CD4-positive, alpha-beta T cell treated with Interleukin-2 at 100 ng/mL for 4 hours (primary cell): ENCODE measurements at places on chromosomes 5 and 9.

GRCh38 chr5:7592910-7593309, 197.0 kb downstream of the ADCY2 start:
- no peak for DNase-seq

DNA sequence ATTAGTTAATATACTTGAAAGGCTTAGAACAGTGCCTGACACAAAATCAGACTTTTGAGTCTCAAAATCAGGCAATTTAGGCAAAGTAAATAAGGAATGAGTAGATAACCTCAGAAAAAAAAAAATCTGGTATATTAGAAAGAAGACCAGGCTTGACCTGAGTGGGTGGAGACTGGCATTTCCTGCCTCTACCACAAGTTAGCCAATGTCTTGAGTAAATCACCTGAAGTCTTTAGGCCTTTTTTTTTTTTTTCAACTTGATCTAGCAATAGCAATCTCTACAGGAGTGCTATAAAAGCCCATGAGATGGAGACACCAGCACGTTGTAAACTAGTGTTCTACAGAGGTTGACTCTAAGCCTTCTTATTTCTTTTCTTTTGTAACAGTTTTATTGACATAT, 104.2 kb upstream of the RASEF start:
- no peak for DNase-seq

GRCh38 chr5:658103-658502, 35.0 kb downstream of the TPPP start:
- DNase-seq = no peak

DNA sequence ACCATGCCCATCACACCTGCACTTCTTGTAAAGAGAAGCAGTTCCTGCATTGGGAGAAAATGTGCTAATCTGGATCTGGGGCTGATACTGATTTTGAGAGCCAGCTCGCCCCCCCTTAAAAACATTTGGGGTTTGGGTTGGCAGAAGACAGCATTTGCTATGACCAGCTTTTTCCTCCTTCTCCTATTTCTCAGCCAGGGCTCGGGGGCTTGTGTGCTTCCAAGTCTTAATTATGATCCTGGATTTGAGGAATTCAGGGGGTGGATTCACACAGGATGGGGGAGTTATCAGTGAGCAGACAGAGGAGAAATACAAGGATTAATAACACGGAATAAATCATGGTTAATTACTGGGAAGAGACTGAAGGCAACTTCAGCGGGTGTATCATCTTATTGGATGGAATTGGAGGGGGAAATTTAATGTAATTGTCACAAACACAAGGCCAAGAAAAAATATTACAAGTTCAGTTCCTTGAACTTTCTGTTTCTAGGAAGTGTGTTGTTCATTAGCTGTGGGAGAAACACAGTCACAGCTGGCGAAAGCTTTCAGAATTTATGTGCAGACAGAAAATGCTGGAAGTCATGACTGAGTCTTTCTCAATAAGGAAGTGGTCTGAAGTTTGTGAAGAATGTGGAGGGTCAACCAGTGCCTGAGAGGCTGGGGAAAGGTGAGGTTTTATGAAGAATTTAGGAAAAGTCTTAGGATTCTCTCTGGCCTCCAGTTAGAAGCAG, 15.3 kb downstream of the C9orf152 start:
- no peak for DNase-seq

- DNase-seq = no peak
Measured at GRCh38 chr5:117487556-117487955, 912.9 kb upstream of the SEMA6A start.

- DNase-seq = peak; percentile 7
Measured at GRCh38 chr5:122999947-123000563, 36.5 kb downstream of the PPIC start.

DNA sequence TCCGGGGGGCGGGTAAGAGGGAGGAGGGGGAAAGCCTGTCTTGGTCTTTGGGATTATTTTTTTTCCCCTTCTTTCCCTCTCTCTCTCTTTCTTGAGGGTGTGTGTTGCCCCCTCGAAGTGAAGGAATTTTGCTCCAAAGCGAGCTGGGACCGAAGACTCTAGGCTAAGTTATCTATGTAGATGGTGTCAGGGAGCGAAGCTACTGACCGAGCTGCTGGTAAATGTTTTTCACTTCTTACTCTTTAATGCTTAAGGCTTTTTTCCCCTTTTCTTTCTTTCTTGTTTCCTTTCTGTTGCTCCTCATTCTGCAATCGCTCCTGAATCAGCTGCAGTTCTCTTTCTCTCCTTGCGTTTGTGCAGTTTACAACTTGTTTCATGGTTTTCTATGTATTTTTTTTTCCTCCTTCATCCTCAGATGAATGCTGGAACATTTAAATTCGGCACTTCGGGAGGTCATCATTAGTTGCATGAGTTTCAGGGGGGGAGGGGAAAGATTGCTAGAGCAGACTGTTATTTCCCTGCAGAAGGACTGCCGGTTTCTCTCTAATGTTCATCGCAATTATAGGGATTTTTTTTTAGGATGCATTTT, 1312.0 kb upstream of the WWC1 start:
- DNase-seq = no peak

- no peak for DNase-seq
Measured at GRCh38 chr5:108421713-108422112, 39.8 kb upstream of the FBXL17 start.

GRCh38 chr5:1324301-1324700, 20.6 kb downstream of the CLPTM1L start:
- no peak for DNase-seq

- DNase-seq = no peak
Measured at GRCh38 chr9:84229191-84229590, 111.4 kb downstream of the SLC28A3 start.

GRCh38 chr5:103617913-103618312, 55.3 kb upstream of the NUDT12 start:
- DNase-seq = no peak

DNA sequence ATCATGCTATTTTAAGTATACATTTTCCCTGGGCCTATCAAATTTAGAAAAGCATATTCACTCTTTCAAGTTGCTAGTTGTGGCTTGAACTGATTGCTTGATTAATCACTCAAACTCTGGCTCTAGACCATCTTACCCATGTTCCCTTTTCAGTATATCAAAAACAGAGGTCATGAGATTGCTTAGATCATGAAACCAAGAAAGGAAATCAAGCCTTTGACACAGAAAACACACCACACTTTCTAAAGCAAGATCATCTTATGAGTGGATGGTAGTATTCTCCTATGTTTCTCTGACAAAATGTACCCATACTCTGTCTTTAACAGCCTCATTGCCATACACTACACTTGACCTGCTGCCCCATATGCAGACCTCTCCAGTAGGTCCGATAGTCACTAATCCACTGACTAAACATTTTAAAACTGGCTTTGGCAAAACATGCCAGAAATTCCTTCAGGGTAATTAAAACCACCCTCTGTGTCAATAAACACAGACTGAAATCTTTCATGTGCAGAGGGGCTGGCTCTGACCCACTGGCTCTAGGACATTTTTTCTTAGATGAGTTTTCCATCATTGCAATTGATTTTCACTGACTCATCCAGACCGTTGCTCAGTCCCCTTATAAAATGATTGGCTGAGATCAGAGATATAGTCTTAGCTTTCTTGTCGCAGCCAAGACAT, 18.2 kb downstream of the PPP2R2B start:
- no peak for DNase-seq

DNA sequence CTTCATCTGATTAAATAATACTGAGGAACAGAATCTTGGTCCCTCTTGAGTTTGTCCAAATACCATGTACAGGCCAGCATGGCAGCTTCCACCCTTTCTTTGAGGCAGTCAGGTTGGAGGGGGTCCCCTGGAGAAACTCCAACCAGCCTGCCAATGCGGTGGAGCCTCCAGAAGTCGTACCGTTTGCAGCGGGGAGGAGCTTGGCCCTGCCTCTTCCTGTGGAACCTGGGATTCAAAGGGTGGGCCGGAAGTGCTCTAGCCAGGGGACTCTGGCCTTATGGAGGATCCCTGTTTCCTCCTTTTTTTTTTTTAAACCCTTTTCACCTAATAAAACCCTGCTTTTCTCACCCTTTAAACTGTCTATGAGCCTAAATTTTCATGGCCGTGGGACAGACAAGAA, 216.3 kb upstream of the ZNF608 start:
- no peak for DNase-seq

DNA sequence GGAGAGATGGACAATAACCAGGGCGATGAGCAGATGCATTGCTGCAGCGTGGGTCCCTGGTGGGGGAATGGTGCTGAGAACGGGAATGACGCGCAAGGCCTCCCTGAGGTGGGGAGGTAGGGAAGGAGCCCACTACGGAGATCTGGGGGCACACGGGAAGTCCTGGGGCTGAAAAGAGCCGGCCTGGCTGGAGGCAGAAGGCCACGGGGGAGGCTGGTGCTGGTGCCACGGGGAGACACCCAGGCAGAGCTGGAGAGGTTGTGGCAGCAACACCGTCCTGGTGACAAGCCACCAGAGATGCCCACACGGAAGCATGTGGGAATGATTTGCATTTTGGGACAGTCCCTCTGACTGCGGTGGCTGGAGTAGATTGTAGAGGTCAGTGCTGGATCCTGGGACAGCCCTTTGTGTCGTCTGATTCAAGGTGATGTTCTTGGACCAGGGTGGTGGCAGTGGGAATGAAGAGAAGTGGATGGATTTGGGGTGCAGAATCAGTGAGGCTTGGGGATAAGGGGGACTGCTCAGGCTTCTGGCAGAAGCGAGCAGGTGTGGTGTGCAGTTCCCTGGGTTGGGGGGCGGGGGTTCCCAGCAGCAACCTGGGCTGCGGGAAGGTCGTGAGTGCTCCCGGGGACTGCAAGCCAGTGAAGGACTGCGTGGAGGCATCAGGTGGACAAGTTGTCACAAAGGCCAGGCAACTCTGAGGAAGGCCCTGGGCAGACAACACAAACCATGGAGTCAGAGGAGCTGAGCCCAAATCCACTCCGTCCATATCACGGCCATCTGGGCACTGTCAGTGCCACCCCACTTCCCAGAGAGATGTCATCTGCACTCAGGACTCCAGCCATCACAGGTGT, 25.2 kb upstream of the CNOT6 start:
- DNase-seq = no peak

DNA sequence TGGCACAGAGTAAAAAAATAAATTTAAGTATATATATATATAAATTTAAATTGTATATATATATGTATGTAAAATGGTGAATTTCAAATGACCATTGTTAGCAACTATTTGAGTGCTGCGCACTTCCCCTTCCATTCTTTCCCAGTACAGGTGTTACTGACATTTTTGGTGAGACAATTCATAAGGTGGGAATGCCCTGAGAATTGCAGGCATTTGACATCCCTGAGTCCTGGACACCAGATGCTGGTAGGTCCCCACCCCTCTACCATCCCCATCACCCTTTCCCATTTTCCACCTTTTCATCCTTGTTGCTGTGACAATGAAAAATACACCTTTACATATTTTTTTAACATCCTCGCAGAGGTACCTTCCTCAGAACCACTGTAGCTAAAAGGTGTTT, 91.6 kb downstream of the SLC1A3 start:
- DNase-seq = no peak

- no peak for DNase-seq
Measured at GRCh38 chr9:68721666-68722330, 16.8 kb downstream of the PIP5K1B start.

DNA sequence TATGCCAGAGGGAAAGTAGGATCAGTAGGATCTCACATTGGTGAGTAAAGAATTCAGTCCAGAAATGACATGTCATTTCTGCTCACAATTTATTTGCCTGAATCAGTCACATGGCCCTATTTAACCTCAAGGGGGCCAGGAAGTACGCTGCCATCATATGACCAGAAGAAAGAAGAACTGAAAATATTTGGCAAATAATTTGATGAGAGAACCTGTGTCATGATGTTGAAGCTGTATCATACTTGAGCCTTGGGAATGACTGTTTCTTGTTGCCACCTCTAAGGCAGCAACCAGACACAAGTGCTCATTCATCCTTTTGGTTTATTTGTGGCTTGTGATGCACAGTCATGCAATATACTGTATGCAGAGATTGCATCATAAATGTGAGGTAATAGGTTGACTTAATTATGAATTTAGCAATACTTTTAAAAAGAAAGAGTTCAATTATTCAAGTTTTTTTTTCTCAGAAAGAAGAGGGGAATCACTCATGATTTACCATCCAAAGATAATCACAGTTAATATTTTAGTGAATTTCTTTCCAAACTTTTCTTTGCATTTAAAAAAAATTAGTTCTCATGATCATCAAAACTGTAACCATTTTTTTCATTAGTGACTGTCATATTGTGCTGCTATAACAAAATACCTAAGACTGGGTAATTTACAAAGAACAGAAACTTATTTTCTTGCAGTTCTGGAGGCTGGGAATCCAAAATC, 8.2 kb upstream of the ZFYVE16 start:
- peak; percentile 3 for DNase-seq

DNA sequence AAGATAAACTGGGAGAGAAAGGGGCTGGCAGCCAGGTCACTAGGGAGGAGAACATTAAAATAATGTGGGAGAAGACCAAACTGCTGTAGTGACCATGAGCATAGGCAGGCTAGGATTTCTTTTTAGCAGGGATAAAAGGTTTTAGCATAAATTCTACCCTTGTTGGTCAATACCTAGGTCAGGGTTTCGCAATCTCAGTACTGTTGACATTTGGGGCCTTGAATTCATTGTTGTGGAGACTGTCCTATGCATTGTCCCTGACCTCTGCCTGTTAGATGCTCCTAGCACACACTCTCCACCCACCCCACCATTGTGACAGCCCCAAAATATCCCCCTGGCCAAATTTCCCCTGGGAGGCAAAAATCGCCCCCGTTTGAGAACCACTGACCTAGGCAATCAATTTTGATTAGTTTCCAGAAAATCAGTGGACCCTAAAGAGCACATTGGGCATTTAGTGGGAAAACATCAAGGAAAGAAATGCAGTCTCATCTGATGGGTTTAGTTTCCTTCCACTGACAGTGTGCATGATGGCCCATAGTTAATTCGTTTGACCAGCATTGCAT, 181.4 kb downstream of the NTRK2 start:
- no peak for DNase-seq

DNA sequence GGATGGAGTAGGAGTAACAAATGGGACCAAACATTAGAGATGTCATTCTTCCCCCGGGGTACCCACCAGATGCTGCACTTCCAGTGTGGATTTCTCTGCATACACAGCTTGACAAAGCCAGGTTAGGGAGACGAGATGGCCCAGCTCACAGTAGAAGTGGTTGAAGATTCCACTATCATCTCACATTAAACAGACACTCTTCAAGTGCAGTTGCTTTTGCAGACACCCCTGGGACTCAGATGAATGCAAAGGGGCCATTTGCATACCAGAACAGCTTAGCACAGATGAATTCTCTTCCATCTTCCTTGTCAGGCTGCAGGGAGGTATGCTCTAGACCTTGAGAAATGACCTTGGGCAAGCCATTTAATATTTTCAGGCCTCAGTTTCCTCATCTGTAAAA, 12.6 kb upstream of the C5orf58 start:
- no peak for DNase-seq

GRCh38 chr5:80736730-80737129, 81.9 kb upstream of the DHFR start:
- no peak for DNase-seq

- no peak for DNase-seq
Measured at GRCh38 chr9:124594673-124595072, 87.5 kb upstream of the NR5A1 start.

- DNase-seq = no peak
Measured at GRCh38 chr5:128199611-128200010, 116.0 kb downstream of the SLC12A2 start.

- peak; percentile 43 for DNase-seq
Measured at GRCh38 chr9:15357050-15357653, 50.1 kb upstream of the TTC39B start.
